ENCODE measurements at places on chromosomes 5 and 9.

DNA sequence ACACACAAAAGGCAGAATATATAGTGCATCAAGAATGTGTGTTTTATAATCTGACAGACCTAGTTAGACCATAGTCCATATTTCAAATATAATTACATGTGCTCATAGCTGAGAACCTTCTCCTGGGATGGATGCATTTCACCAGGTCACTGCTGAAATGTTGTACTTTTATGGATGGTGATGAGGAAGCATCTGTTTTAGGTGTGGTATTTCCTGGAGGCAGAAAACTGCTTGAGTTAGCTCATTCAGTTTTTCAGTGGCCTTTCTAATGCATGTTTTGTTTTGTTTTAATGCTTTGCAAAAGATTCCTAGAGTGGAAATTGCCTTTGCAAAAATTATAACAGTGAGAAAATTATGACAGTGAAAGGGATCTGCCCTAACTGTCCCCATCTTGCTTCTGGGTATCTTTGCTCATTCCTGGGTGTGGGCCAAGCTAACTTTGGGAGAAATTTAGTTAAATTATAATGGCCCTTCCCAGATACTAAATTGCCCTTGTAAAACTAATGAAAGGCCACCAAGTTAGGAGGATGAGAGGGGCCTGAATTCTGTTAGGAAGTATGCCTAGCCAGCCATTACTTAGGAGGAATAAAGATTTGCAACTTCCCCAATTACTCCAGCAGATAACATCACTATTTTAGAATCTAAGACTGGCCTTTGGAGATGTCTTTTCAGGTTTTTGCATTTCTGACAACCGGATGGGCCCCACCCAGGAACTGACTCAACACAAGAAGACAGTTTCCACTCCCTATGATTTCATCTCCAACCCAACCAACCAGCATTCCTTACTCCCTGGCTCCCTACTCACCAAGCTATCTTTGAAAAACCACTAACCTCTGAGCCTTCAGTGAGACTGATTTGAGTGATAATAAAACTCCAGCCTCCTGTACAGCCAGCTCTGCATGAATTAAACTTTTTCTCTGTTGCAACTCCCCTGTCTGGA lies 7.0 kb upstream of the IL12B start:
- DNase-seq, result no peak

DNA sequence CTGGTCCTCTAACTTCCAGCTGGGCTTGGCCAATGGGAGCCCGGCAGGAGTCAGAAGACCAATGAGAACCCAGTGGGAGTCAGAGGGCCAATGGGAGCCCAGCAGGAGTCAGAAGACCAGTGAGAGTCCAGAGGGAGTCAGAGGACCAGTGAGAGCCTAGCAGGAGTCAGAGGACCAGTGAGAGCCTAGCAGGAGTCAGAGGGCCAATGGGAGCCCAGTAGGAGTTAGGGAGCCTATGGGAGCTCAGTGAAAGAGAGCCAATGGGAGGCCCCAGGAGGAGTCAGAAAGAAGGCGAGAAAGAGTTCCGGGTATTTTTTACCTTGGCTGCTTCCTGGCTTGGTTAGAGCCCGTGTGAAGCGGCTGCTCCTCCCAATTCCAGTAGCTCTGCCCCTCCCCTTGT lies 191.0 kb downstream of the GABBR2 start:
- DNase-seq, result no peak

GRCh38 chr5:27734838-27735237 lies 696.5 kb upstream of the CDH9 start:
- DNase-seq, result no peak

DNA sequence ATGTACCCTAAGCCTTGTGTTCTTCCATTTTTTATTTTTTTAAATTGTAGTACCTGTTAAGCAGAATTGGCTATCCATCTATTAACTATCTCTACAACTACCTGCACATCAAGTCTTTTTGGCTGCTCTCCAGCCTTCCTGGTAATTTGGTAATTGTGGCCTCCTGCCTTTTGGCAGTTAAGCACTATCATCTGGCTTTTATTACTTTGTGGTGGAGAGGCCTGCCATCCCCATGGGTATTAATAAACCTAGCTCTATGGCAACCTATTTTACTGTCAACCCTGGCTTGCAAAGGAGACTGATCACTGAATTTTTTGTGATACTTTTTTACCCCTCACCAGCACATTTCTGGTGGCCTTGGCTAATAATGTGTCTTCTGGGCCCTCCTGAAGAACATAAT lies 20.5 kb downstream of the SELENOP start:
- no peak for DNase-seq

DNA sequence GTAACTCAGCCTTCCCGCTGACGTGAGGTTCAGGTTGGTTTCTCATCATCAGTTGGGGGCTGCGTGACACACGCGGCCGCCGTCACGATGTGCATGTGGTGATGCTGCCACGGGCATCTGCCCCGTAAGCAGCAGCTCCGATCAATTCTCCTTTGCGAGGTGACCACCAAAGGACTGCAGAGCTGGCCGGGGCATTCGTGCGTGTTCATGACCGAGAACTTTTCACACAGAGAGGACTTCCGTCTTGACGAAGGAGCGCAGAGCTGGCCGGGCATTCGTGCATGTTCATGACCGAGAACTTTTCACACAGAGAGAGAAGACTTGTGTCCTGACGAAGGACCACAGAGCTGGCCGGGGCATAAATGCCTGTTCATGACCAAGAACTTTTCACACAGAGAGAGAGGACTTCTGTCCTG lies 3.8 kb upstream of the LCN1 start:
- peak; percentile 11 for DNase-seq

GRCh38 chr5:177346820-177347219 lies 4.6 kb downstream of the LMAN2 start:
- no peak for DNase-seq

GRCh38 chr5:1669276-1670155 lies 130.1 kb downstream of the MRPL36 start:
- DNase-seq, result no peak

Data from D341Med (cell line).